ENCODE measurements at places on chromosomes 6 and 20.

GRCh38 chr20:32190616-32191415 is 16.7 kb downstream of the PLAGL2 start:
- DNase-seq = no peak

DNA sequence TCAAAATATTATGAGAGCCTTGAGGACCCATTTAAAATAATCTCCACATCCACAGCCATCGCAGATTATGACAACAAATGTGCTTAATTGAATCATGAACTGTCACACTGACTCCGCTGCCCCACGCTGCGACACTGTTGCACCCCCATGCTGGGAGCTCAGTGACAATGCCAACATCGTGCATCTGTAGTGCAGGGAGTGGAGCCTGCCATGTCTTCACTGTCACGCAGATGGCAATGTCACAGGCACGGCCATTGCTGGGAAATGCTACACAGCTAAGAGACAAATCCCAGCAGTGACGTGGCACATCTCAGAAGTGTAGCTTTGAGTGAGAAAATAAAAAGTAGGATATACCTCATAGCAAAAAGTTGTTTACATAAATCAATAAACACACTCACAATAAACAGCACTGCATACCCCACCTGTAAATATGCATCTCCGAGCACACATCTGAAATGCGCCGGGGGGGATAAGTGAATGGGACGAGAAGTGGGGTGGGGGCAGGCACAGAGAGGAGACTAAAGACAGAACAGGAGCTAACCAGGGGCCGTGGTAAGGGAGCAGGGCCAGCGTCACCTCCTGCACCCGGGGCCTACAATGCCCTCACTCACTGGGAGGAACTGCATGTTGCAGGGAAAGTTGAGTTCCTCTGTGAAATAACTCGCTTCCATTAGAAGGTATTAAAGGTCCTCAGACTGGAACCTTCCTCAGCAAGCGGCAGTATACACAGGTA is 349.9 kb downstream of the THBS2 start:
- DNase-seq = no peak

- no peak for DNase-seq
Observed at GRCh38 chr20:34271956-34272355, 30.7 kb downstream of the ASIP start.

GRCh38 chr6:160269023-160269521 is 10.5 kb upstream of the SLC22A2 start:
- no peak for DNase-seq

- no peak for DNase-seq
Observed at GRCh38 chr6:167161851-167162467, 4.2 kb upstream of the GPR31 start.

GRCh38 chr6:161639772-161640171 is 365.9 kb upstream of the AGPAT4 start:
- DNase-seq = no peak

DNA sequence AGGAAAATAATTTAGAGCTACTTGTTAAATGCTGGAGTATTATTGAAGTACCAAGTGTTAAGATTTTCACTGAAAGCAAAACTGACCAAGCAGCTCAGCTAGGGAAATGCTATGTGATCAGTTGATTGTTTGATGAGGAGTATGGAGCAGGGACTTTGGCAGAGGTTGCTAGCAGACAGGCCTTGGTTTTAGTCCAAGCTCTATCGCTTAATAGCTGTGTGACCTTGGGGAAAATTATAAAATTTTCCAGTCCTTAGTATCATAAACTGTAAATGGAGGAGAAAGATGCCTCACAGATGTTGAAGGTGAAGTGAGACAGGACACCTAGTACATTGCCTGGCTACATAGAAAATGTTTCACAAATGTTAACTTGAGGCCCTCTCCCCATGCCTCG is 136.6 kb downstream of the MTHFD1L start:
- no peak for DNase-seq

DNA sequence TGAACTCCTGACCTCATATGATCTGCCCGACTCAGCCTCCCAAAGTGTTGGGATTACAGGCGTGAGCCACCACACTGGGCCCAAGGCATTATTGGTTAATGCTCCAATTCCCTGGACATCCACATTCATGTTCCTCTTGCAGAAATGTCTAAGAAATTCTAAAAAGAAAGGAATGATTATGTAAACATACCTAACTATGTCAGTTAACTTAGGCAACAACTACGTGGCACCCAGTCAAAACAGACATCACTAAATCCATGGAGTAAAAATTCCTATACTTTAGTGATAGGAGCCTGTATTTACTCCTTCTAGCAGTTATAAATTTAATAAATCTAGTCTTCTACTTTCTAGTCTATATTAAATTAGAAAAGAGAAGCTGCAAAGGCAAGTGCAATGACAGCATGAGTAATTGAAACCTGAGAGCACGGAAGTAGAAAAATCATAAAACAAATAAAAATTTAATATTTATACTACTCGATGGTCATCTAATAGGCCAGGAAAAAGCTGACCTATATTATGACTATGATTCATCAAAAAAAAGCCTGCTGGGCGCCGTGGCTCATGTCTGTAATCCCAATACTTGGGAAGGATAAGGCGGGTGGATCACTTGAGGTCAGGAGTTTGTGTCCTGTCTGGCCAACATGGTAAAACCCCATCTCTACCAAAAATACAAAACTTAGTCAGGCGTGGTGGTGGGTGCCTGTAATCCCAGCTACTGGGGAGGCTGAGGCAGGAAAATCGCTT is 4.2 kb downstream of the AHI1 start:
- DNase-seq = no peak

GRCh38 chr6:111110036-111110435 is 22.7 kb downstream of the SLC16A10 start:
- DNase-seq = no peak

- DNase-seq = no peak
Observed at GRCh38 chr6:91447081-91447480, 860.2 kb upstream of the MAP3K7 start.

- DNase-seq = no peak
Observed at GRCh38 chr20:62314711-62315302, 12.0 kb downstream of the ADRM1 start.

GRCh38 chr6:148423601-148424270 is 81.1 kb downstream of the SASH1 start:
- no peak for DNase-seq

- no peak for DNase-seq
Observed at GRCh38 chr20:38178065-38178491, 13.0 kb upstream of the TGM2 start.

GRCh38 chr6:151577257-151577656 is 83.4 kb downstream of the CCDC170 start:
- no peak for DNase-seq
